ENCODE measurements at places on chromosomes 6 and 20.

GRCh38 chr6:138959521-138959920 is 28.5 kb downstream of the REPS1 start:
- DNase-seq, result no peak

DNA sequence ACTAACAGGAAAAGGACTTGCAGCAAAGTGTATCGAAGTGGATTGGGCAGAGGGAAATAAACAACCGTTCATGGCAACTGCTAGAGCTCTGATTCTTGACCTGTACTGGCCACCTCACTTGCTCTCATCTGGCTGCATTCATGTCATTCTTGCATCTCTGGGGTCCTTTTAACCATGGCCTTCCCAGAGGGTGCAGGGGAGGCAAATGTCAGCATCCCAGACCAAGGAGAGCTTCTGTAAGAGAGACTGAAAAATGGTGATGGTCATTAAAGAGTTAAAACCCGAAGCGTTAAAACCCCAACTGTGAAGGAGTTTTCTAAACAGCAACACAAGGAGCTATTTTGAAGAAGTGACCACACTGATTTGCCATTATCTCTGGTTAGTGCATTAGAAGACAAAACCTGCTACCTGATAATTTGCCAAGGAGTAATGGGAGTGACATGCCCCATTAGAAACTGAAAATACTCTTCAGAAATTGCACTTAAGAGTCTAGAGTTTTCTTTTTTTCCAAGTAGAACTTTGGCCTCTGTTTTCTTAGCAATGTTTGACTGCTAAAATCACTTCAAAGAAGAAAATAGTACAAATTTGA is 62.4 kb downstream of the APCDD1L start:
- no peak for DNase-seq

GRCh38 chr6:38504996-38505395 is 134.7 kb downstream of the BTBD9 start:
- no peak for DNase-seq

DNA sequence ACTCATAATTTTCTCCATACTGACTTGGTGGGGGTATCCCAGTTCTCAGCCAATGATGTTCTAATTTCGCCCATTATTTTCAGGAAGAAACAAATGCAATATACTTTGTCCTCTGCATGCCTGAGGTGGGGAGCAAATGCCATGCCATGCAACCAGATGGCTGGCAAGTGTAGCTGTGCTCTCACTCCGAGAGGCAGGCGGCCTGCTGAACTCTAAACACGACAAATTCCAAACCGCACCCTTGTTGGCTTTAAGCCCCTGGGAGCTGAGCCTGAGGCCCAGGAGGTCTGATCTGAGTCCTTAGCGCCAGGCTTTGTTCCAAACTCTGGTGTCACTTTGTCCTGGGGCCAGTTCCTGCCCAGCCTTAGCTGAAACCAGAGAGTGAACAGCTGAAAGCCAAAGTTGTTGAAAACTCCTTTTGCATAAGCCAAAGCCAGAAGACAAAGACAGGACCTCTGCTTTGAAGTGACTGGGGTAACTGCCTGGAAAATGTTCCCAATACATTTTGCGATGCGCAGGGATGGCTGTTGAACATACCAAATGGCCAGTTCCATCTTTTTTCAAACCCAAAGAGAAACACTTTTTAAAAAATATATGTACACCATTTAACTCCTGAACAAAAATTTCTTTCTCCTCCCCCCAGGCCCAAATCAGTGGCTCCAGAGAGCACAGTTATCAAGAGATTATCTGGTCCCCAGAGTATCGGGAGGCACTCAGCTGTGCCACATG is 46.2 kb downstream of the TTI1 start:
- peak; percentile 64 for DNase-seq

DNA sequence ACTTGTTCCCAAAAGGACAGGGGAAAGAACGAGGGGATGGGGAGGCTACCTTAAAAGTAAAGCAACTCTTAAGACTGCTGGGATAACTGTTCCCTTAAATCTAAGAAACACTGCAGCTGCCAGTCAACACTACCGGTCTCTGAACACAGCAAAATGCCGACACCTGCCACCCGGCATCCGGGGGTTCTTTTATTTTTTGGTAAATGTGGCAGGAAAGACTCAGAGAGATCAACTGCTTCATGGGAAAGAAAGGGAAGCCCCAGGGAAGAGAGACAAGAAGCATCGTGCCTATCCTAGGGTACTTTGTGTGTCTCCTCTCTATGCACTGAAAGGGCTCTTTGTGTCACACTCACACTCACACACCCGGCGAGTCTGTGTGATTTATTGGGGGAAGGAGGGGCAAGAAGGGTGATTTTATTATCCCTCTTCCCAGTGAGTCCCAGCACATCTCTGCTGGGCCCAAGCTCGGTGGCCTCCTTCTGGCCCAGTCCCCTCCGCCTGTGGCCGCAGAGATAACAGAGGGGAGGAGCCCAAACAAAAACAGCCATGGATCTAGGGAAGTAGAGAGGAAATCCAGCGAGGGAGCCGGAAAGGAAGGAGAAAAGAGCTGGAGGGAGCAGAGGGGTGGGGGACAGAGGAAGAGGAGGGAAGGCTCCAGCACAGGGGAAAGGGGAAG is 1.4 kb downstream of the FYN start:
- no peak for DNase-seq

- peak; percentile 66 for DNase-seq
Measured at GRCh38 chr6:38567436-38567835, 72.3 kb downstream of the BTBD9 start.

- no peak for DNase-seq
Measured at GRCh38 chr20:41142919-41143318, 5.6 kb downstream of the PLCG1 start.

DNA sequence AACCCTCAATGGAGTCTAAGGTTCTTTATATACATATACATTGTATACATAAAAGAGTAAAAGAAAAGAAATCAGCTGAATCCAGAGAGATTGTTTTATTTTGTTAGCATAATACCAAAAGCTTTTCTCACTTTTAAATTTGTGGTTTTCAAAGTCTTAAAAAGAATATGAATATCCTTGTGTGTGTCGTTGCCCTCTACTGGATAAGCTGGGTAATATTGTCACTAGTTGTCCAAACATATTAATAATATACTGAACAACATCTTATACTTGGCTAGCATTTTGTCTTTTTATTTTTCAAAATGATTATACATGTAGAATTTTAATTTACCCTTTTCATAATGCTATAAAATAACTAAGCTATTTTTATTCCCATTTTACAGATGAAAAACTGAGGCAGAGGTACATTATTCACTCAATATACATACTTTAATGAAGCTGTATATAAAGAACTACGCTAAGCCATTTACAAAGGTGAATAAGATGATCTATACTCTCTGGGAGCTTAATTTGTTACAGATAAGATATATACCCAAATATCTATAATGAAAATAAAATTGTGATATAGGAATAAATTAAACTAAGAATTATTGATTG is 531.7 kb downstream of the TFAP2B start:
- no peak for DNase-seq

- no peak for DNase-seq
Measured at GRCh38 chr6:157513004-157513603, 132.1 kb downstream of the ZDHHC14 start.

DNA sequence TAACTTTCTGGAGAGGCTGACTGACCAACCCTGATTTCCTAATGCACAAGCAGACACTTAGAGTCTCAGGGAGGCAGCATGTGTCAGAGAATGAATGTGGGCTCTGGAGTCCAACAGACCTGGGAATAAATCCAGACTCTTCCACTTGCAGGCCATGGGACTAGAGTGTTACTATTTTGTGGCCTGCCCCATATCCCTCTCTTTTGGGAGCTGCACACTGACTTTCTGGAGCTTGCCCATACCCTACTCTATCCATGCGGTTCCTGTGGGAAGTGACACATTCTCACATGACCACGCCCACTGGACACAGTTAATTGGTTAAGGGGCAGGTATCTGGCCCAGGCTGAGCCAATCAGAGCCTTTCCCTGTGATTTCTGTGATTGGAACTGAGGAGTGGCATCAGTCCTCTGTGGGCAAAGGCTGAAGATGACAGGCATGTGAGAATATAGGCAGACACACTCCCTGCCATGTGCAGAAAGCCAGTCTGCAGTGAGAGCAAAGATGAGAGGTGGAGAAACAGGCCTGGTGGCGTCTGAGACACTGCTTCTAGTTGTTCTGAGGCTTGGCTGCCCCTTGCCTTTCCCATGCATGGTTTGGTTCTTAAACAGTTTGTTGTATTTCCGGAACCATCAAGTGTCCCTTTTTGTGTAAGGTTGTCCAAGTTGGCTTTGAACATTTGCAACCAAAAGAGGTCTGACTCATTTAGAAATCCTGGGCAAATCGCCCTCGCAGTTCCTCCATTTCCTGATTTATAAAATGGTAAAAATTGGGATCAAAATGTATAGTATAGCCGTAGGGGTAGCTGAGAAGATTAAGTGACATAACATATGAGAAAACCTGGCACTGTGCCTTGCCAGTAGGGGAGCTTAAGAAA is 125.6 kb downstream of the CDC5L start:
- DNase-seq, result no peak

DNA sequence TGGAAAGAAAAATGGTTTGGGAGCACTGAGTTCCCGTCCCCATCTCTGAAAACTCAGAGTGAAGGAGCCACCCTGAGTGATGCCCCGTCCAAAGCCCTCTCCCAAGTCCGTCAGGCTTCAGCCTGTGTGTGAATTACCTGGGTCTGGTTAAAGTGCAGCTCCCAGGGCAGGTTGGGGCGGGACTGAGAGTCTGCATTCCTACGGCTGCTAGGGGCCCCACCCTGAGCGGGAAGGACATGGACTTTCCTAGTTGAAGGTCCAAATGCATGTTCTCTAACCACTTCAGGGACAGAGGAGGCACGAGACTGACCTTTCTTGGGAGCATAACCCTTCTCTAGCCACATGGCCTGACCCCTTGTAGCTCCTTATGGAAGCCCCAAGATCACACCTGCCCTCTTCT is 97.2 kb downstream of the SYNDIG1 start:
- no peak for DNase-seq
